Left cardiac atrium (tissue), 4 donors: ENCODE measurements at places on chromosomes 2 and 18.

GRCh38 chr2:45132551-45132950, 123.3 kb upstream of the SIX2 start:
- no peak for DNase-seq

DNA sequence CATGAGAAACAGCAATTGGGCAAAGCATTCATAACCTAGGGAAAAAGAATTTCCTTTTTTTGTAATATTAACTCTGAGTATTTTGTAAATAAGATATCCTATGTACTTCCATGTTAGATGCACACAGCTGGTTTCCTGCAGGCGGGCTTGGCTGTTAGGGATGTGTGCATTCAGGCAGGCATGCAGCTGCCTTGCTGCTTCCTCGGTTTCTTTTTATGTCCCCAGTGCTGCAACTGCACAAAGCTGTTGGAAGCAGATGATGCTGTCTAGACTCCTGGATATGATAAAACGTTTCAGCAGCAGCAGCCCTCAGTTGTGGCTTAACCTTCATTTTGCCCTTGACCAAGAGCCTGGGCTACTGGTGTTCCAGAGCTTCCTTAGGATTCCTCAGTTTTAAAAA, 89.4 kb upstream of the EML6 start:
- DNase-seq = no peak

- DNase-seq = peak; percentile 77
Observed at GRCh38 chr18:79396431-79397246, 909 bp downstream of the NFATC1 start.

DNA sequence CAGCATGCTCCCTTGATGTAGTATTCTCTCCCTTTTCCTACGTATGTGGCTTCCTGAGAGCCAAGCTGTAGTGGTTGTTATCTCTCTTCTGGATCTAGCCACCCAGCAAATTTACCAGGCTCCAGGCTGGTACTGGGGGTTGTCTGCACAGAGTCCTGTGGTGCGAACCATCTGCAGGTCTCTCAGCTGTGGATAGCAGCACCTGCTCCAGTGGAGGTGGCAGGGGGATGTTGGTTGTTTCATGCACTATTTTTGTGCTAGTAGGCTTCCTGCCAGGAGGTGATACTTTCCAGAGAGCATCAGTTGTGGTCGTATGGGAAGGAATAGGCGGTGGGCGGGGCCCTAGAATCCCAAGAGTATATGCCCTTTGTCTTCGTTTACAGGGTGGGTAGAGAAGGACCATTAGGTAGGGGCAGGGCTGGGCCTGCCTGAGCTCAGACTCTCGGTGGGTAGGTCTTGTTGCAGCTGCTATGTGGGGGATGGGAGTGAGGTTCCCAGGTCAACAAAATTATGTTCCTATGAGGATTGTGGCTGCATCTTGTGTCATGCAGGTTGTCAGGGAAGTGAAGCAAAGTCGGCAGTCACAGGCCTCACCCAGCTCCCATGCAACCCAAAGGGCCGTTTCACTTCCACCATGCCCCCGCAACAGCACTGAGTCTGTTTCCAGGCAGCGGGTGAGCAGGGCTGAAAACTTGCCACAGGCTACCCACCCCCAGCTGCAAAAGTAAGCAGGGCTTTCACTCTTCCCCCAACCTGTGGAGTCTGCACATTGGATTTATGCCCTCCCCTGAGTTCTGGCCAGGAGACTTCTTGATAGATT, 1139.5 kb downstream of the BCL11A start:
- DNase-seq = no peak

DNA sequence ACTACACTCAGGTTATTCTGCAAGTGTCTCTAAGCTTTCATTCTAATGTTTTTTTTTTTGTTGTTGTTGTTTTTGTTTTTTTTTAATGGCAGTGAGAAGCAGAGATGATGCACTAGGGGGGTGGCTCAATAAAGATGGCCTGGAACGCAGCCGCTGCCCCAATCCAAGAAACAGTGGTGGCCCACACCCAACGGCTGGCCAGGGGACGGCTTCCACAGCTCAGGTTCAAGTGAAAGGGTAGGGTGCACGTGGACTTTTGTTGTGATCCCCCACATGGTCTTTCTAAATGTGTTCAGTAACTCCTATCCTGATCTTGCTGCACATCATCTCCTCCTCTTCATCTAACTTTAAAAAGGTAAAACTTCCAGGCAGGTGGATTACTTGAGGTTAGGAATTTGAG, 190.1 kb downstream of the NDUFA10 start:
- DNase-seq = no peak

- no peak for DNase-seq
Observed at GRCh38 chr2:379778-380177, 91.9 kb upstream of the ALKAL2 start.

GRCh38 chr2:108297436-108298141, 8.9 kb downstream of the SULT1C2 start:
- DNase-seq = no peak

- no peak for DNase-seq
Observed at GRCh38 chr2:235803028-235803427, 309.2 kb downstream of the AGAP1 start.

GRCh38 chr18:58562146-58562998, 66.5 kb downstream of the ALPK2 start:
- DNase-seq = no peak

DNA sequence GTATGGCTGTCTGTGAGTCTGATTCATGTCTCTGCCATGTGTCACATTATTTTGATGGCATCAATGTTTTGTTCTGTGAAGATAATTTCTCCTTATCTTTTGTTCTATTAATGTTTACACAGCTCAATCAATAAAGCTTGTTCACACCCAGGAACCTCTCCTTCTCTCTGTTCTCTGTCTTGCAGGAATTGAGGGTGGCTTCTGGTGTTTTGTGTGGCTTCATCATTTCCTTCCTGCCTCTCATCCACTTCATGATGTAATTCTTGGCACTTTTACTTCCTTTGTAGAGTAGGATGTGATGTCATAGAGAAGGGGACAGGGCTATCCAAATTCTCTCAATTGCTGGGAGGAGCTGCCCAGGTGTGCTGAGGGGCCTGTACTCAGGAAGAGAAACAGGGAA, 27.2 kb downstream of the ASXL3 start:
- no peak for DNase-seq

DNA sequence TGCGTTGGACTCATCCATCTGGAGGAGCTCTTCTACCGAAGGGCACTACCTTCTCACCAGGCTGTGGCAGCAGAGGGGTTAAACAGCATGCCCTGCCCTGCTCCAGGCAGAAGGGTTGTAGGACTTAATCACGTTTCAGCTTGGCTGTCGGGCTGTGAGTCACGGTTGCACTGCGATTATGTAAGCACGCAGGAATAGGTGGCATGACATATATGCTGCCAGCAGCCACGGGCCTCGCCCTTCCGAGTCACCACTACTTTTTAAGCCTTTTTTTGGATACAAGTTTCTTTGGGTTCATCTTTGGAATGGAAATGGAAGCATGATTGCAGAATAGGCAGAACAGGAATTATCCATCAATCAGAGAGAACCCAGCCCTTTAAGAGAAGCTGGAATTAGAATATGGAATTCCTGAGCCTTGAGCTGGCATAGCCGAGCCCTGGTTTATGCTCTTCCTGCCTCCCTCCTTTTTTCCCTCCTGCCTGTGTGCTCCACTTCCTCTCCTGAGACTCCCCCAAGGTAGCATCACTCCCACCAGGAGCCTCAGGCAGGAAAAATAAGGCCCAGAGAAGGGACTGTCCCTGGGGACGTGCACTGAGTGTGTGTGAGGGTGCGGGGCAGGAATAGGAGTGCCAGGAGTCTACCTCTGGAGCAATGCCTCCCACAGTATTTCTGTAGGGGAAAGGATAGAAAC, 86.8 kb downstream of the SEMA4F start:
- DNase-seq = peak; percentile 58

DNA sequence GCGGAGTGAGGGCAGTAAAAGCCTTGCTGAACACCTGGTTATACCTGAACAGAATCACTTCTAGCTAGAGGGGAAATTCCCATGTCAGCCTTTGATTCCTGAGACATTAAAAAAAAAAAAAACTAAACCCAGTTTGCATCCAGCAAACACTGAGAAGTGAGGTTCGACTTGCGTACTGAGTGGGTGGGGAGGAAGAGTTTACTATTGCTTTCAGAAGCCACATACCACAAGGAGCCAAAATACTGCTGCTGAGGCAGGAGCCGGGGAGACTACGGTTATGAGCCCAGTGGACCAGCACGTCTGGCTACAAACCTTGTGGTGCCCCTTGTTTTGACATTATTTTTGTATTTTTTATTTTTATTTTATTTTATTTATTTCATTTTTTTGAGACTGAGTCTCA, 2.7 kb downstream of the COLEC11 start:
- no peak for DNase-seq

DNA sequence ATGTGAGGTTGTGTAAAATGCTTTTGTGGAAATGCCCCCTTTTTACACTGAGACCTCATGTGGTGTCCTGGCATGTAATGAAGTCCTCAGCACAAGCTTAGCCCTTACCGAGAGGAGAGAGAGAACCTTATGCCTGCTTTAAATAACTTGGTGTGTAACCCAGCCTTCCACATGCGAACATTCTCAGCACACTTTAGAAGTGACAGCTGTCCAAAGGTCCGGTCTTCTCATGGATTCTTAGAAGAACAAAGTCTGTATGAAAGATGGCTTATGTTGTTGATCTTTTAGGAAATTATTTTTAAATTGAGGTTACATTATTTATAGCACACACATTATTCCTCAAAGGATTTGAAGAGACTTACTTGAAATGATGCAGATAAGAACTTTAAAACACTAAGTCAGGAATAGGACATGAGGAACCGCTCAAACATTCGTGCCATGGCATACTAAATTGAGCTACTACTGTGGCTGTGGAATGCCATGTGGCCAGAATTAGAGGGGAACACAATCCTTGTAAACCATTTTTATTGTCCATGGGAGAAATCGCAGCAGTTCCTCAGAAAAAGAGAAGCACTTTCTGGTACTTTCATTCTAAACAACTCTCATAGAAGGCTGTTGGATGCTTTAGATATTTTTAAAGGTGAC, 79.6 kb downstream of the WDSUB1 start:
- DNase-seq = no peak

DNA sequence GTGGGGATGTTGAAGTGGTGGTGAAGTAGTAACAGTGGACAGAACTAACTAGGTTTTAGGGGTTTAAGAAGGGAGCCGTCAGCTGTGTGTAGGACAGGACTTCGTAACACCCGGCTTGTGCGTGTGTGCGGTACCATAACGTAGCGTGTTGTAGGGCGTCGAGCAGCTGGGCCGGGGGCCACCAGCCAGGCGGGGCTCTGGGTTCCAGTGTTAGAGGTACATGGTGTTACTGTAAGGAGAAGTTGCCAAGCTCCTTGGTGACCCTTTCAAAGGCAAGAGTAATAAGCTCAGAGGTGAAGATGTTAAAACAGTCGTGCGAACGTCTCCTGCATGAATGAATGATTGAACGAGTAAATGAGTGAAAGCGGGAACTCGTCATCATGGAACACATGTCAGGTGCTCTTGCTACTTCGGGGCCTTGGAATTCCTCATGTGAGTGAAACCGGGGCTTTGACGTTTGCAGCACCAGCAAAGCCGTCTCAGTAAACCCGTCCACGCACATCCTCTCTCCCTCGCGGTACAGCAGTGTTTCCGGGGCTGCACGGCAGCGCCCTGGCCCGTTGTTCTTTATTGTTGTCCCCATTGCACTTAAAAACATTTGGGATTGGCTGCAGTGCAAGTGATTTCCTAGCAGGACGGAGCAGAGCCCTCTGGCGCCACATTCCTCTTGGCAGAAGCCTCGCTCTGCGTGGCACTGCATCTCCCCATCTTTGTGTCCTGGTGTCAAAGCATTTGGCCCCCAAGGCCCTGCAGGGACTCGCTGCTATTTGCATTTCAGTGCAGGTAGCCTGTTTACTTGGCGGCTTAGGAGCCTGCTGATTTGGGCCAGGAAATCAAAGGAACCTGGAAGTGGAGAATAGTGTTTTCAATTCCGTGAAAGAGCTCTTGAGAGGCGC, 115.0 kb downstream of the GBX2 start:
- DNase-seq = no peak

DNA sequence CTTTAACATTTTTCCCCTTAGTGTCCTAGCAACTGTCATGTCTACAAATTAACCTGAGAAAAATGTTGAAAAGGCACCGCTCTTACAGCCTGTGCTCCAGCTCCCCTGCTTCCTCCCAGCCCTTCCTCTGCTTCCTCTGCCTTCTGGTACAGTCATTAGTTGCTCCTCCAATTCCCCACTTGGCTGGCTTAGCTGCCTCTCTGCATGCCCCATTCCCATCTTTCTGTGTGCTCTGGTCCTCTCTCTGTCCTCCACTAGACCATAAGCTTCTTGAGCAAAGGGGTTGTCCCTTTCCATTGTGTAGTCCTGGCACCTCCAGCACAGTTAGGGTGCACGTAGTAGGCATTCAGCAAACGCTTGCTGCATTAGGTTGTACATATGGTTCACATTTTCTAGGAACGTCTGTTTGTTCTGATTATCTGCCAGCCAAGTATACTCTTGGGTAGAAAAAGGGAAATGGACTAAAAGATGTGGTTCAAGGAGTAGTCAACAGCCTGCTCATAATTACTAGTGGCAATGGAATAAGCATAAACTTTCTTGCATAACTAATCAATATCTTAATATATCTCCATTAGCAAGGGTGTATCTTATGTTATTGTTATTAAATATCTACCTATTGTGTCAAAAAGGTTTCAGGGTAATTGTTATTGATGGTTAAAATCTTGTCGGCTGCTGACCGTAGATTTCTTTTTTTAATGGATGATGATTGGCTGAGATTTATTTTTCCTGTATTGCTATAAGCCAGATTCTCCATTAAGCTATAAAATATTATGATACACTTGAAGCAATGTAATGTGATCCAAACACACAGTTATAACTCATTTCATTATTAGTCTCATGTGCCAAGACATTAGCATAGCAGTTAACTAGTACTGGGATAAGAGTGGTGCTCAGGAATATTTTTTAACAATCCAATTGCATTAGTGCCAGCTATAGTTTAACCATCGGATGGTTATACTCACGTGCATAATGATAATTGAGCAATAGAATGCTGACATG, 340.1 kb downstream of the SLC4A3 start:
- DNase-seq = no peak

DNA sequence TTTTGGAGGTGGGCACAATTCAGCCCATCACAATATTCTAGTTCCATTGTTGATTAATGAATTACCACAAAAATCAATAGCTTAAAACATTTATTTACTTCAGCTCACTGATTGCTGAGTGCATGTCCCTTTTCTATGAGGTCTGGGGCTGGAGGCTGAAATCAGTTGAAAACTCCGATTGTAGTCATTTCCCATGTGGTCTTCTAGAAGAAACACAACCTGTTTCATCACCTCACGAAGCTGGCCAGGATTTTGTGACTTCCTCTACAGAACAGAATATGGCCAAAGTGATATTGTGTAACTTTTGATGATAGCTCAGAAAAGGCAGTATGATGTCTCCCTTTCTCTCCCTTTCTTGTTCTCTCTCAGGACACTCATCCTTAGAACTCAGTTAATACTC, 44.1 kb upstream of the CYRIA start:
- DNase-seq = no peak

GRCh38 chr2:150341982-150342680, 145.3 kb downstream of the RND3 start:
- DNase-seq = no peak

- DNase-seq = no peak
Observed at GRCh38 chr2:208363485-208363884, 43.1 kb upstream of the PTH2R start.

GRCh38 chr2:17223211-17223610, 295.0 kb downstream of the RAD51AP2 start:
- no peak for DNase-seq

- no peak for DNase-seq
Observed at GRCh38 chr18:32152705-32153448, 37.0 kb upstream of the MEP1B start.
